Stimulated activated CD8-positive, alpha-beta memory T cell treated with anti-CD3 and anti-CD28 coated beads, Interleukin-7, amount 100 ng/mL, for 24 hours (primary cell): ENCODE measurements at places on chromosomes 11 and 22.

DNA sequence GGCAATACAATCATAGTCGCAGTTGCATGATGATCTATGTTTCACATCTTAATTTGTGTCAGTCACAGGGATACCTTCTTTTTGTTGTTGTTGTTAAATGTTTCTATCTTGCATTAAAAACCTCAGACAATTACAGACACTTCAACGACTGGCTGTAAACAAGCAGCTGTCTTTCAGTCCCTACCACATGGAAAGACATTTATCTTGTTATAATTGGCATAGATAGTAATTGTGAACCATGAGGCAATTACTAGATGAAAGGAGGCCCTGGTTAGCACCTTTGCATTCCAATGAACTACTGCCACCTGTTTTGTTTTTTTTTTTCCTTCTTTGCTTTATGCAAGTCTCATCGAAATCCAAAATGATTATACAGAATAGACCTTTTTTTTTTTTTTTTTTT, 416.8 kb downstream of the LRRC4C start:
- DNase-seq = no peak

GRCh38 chr11:114280696-114281095, 15.5 kb upstream of the NNMT start:
- no peak for DNase-seq

GRCh38 chr11:18768472-18768901, 23.1 kb downstream of the PTPN5 start:
- DNase-seq = no peak

- no peak for DNase-seq
These were observed 16.7 kb upstream of the TMEM123 start for GRCh38 chr11:102469196-102469821.

GRCh38 chr11:65871811-65872548, 620 bp downstream of the EFEMP2 start:
- no peak for DNase-seq

GRCh38 chr11:103091064-103091800, 728 bp downstream of the DCUN1D5 start:
- DNase-seq = peak; percentile 17

GRCh38 chr11:60935676-60936442, 11.6 kb downstream of the TMEM132A start:
- DNase-seq = no peak

DNA sequence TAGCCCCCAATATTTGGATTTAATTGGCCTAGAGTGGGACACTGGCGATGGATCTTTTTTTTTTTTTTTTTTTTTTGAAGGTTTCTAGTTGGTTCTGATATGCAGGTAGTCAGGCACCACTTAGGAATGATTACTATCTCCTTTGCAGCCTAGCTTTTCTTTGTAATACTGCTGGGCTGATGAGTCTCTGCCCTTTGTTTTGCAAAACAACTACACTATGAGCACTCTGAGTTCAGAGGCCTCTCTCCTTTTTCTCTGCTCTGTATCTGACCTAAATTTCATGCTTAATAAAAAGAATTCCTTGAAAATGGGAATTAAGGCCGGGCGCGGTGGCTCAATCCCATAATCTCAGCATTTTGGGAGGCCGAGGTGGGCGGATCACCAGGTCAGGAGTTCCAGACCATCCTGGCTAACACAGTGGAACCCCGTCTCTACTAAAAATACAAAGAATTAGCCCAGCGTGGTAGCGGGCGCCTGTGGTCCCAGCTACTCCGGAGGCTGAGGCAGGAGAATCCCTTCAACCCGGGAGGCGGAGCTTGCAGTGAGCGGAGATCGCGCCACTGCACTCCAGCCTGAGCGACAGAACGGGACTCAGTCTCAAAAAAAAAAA, 1312.3 kb downstream of the FAM181B start:
- no peak for DNase-seq

GRCh38 chr11:16225623-16226022, 130.7 kb downstream of the SOX6 start:
- DNase-seq = no peak

- no peak for DNase-seq
These were observed 24.8 kb downstream of the NARS2 start for GRCh38 chr11:78549624-78550409.

DNA sequence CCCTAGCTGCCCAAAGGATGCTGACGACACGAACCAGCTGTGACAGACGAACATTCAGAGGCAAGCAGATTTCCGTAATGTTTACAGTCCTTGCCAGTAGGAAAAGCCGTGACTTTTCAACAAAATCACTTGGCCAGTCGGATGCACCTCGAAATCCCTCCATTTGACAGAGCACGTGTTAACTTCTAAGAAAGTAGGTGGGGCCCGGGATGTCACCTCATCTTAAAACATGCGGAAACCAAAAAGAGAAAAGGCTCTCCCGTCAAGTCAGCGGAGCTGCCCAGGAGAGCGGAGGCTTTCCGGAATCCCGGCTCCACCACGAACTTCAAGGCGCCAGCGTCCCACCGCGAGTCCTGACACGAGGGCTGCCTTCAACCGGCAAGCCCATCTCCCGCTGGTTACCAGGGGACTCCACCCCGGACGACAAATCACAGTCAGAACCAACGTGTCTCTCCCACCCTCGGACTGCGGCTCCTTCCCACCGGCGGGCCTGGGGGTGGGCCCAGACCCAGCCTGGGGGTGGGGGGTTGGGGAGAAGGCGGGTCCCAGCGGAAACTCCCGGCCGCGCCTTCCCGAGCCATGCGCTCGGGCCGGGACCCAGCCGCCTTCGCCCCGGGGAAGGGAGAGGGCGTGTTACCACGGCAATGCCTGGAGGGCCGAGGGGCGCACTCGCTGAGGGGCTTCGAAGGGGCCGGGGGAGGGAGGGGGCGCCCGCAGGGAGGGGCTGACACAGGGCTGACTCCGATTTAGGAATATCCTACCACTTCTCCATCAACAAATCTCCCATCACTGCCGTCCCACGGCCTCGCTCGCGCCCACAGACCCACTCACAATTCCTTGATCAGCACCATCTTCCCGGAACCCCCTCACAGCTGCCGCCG, 475 bp downstream of the PITPNB start:
- DNase-seq = peak; percentile 26

- no peak for DNase-seq
These were observed 13.5 kb upstream of the LRP5 start for GRCh38 chr11:68298659-68299516.

DNA sequence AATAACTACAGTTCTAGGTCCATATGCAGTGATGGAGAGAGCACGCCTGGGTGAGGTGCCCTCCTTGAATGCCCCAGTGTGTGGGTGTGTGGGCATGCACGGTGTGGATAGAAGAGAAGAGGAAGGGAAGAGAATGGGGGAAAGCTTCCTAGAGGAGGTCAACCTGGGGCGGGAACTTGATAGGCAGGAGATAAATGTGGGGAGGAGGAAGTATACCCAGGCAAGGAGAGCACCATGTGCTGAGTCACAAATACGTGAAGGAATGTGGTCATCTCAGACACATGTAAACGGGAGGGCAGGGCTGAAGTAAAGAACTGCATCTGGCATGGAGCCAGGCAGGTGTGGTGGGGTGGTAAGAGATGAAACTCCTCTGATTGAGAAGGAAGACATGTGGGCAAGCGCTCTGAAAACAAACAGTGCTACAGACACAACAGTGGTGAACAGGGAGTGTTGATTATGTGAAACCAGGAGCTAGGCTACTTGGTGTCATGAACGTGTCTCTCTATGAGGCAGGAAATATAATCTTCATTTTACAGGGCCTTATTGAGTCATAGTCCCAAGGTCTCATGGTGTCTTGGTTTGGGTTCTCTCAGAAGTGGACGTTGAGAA, 61.5 kb upstream of the EED start:
- DNase-seq = peak; percentile 56

DNA sequence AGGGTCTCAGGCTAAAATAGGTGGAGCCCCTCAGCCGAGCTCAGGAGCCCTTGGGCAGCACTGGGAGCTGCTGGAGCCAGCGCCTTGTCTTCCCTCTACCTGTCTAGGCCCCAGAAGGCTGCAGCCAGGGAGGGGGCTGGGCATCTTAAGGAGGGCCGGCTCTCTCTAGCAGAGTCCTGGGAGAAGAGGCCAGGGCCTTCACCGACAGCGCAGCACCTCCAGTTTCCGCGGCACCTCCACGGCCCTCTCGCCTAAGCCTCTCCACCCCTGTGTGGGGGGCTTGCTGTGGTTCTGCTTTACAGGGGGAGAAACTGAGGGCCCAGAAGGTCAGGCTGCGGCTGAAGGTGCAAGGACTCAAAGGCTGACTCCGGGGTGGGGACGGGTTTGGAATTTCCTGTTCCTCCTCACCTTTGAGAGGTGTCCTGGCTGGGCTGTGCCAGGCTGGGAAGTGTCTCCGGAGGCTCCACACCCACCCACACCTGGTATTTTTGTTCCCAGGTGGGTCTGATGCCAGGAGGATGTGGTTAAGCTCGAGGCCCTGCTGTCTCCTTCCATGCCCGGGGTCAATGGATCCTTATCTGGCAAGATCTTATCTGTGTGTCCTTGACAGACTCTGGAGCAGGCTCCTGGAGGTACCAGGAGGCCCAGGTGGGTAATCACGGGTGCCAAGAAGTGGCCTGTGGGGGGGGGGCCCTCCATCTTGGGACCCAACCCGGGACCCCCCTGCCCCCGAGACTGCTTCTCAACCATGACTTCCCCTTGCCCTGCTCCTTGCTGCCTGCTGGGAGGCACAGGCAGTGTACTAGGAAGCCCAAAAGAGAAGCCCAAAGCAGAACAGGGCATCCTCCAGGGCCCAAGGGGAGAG, 95.3 kb upstream of the FGF3 start:
- DNase-seq = no peak

DNA sequence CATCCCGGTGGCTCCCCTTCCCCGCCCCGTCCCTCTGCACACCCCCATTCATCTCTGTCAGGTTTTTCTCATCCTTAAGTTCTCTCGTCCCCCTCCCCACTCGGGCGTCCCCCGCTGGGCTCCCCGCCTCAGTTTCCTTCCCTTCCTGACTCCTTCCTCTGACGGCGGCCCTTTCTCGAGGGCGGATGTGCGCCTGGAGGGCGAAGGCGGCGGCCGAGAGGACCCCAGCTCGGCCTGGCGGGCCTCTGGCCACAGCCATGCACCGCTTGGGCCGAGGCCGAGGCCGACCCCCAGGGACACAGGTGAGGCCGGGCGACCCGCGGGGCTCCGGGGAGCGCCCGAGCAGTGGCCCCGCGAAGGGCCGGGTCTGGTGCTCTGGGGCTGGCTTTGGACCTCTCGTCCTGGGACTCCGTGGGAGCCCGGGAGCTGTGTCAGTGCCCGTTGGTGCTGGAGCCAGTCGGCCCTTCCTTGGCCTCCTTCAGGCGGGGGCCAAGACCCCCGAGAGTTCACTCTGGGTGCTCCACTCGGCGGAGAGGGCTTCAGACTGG, 2.9 kb downstream of the PHLDB1 start:
- no peak for DNase-seq

- no peak for DNase-seq
These were observed 162.0 kb upstream of the SORL1-AS1 start for GRCh38 chr11:121614636-121615240.

DNA sequence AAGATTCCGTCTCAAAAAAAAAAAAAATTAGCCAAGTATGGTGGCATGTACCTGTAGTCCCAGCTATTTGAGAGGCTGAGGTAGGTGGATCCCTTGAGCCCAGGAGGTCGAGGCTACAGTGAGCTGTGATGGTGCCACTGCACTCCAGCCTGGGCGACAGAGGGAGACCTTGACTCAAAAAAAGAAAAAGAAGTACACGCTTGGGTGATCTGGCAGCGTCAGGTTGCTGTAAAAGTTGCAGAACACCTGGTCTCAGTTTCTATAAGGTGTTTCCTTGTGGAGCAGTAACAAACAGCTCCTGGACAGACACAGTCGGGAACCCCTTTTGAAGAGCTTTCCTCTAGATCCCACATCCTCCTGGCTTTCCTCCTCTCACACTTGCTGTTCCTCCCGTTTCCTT, 45.8 kb downstream of the SCGB1A1 start:
- DNase-seq = no peak

GRCh38 chr11:3095712-3096361, 38.6 kb upstream of the CARS1 start:
- no peak for DNase-seq

GRCh38 chr11:59102259-59102765, 4.7 kb upstream of the FAM111B start:
- DNase-seq = peak; percentile 31
